NT2/D1 (cell line): ENCODE measurements at places on chromosomes 12 and 14.
A peak's percentile ranks its signal among the peaks of the same experiment; 100 is the strongest.

DNA sequence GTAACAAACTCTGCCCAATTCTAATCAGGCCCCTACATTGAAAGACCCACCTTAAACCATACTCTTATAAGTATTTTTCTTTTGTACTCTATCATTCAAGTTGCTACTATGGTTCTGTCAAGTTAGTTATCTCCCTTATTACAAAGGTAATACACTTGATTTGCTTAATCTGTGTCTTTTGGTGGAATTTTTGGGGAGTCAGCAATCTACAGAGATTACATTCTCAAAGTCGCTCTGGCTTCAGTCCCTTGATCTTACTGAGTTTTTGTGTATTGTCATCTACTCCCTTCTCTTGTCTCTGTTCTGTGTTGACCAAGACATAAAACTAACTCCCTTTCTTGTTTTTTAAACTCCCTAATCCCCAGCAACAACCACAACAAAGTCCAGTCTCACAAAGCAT lies 353.1 kb downstream of the LRIG3 start:
- DNase-seq = no peak

DNA sequence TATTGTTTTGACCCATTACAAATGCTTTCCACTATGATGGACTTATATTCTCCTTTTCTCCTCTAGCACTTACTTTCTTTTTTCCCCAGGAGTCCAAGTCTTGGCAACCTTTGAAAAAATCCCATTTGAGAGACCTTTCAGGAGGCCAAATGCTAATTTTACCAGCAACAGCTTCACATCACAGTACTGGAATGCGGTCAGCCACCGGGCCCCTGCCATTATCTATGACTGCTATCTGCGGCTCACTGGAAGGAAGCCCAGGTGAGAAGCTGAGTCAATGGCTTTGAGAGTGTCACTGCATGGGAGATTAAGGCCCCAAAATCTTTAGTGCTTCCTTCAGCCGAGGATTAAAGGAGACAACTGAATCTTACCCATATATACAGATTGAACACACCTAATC lies 64.2 kb downstream of the ERGIC2 start:
- peak; percentile 83 for DNase-seq

- DNase-seq = no peak
Measured at GRCh38 chr12:4628406-4628805, 20.4 kb downstream of the AKAP3 start.

GRCh38 chr14:68908803-68909202 lies 70.3 kb downstream of the ACTN1 start:
- no peak for DNase-seq

DNA sequence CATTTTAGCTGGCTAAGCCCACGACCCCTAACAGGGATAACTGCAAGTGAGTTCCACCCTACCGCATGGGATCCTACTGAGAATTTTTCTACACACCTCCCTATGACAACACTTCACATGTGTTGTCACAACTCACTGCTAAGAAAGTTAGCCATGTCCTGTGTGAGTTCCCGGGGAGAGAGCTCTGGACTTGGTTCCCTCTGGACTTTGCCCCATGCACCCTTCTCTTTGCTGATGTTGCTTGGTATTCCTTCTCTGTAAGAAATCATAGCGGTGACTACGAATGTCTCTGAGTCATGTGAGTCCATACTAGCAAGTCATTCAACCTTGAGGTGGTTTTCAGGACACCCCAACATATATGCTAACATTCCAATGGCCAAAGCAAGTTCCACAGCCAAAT lies 9.5 kb upstream of the CDKN3 start:
- no peak for DNase-seq

- no peak for DNase-seq
Measured at GRCh38 chr12:106433055-106433454, 75.5 kb downstream of the POLR3B start.

DNA sequence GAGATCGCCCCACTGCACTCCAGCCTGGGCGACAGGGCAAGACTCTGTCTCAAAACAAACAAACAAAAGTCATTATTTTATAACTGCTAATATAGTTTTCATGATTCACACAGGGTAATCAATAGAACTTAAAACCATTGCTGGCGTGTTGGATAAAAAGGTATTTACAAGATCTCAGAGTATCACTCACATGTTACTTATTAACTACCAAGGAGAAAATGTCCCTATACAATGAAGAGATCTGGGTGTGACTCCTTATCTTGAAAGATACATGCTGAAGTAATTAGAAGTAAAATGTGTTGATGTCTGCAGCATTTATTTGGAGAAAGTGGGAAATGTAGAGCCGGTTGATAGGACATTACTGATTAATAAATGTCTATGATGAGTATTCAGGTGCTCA lies 57.3 kb upstream of the PIK3C2G start:
- no peak for DNase-seq

DNA sequence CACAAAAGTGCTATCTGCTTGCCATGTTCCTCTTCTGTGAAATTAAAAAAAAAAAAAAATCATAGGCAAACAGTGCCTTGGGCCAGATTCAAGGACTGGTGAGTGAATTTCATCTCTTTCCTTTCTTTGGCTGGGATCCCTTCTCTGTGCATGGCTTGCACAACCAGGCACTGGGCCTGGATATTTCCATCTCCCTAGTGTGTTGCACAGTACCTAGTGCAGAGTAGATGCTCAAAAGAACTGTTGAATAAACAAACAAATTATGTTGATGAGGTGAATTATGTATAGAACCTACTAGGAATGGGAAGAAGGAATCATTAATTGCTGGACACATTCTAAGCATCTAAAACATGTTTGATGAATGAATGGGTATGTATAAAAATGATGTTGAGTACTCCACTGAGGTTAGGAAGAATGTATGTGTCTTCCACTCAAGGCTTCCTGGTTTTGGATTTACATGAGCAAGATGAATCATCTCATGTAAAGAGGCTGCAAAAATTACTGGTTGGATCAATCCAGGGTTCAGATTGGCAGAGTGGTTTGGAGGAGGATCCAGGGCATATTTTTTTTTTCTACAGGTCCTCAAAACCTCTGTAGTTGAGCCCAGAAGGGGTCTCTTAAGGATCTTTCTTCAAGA lies 93.2 kb downstream of the EMP1 start:
- no peak for DNase-seq

DNA sequence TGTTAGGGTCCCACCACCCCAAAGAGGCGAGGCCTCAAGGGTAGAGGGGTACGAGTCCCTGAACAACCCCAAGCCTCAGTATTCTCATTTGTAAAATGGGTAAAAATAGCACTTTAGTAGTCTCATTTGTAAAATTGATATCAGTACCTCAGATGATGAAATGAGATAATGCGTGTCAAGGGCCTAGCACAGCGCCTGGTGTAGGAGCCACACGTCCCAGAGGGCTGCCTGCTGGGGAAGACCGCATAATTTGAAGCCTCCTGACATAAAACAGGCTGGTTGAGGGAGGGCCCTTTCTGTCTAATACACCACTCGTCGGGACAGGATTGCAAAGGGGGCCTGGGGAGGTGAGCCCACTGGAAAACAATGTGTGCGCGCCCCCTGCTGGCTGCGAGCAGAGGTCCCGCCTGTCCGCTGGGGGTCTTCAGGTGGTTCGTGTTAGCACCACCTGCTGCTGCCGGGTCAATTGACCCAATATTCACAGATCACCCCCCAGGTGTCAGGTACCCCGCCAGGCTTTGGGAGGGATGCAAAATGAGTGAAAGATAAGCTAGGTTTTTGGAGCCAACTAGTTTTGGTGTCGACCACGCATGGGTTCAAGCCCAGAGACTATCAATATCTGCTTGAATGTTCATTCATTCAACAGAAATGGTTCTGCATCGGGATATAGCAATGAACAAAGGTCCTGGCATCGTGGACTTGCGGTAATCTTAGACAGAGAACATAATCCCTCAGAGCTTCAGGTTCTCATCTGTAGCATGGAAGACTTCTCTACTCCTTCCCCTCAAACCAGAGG lies 24.7 kb upstream of the IRF2BPL start:
- DNase-seq = no peak

DNA sequence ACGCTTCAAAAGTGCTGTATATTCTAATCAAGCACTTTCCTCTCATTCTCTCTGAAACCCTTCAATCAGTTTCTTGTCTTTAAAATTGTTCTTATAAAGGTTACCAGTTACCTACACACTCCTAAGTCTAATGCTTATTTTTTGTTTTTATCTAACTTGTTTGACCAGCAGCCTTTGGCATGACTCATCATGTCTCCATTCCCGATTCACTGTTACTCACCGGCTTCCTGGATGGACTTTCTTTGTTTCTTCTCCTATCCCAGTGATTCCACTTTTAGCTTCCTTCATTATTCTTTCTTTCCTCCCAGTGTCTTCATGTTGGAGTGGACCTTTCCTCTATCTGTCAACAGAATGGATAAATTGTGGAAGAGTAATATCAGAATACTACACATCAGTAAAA lies 368.6 kb upstream of the CCDC196 start:
- peak; percentile 22 for DNase-seq

- peak; percentile 95 for DNase-seq
Measured at GRCh38 chr12:29429999-29430715, 49.2 kb upstream of the ERGIC2 start.

DNA sequence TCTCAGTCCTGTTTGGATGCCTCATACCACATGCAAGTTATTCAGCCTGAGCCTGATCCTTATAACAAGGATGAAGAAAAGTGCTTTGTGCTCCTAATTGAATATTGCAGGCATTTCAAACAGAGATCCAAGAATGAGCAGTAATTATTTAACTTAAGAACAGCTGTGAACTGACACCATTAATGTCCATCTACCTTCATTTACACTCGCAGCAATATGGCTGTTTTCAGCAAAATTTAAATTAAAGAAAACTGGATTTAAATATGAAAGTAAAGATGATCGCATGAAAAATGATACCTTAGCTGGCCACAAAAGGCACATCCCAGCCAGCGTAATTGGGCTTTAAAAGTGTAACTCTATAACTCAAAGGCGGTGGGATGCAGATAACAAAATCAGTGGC lies 466.3 kb downstream of the GALC start:
- DNase-seq = no peak

- DNase-seq = no peak
Measured at GRCh38 chr14:87094913-87095312, 898.1 kb downstream of the GALC start.

GRCh38 chr12:57793920-57794319 lies 11.3 kb downstream of the TSFM start:
- DNase-seq = no peak

GRCh38 chr14:58774531-58774930 lies 136.8 kb downstream of the DACT1 start:
- DNase-seq = no peak

GRCh38 chr12:47270782-47271664 lies 191.3 kb upstream of the AMIGO2 start:
- DNase-seq = no peak

GRCh38 chr14:76516884-76517283 lies 140.9 kb downstream of the ESRRB start:
- DNase-seq = no peak

- no peak for DNase-seq
Measured at GRCh38 chr12:130286741-130287440, 50.8 kb upstream of the PIWIL1 start.

GRCh38 chr12:14264316-14264715 lies 101.2 kb upstream of the ATF7IP start:
- no peak for DNase-seq

DNA sequence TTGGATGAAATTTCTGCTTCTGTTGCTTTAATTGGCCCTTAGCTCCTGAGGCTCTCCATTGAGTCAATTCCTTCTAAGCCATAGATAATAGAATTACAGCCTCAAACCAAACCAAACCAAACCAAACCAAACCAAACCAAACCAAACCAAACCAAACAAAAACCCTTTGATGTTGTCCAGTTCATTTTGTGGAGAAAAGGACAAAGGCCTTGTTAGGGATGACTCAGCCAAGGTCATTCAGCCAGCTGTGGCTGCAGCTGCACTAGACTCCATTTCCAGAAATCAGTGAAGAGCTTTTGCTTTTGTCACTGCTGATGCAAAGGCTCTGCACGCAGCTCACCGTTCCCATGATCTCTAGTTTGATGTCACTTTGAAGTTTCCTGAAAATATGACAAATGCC lies 82.2 kb upstream of the RMST start:
- no peak for DNase-seq

DNA sequence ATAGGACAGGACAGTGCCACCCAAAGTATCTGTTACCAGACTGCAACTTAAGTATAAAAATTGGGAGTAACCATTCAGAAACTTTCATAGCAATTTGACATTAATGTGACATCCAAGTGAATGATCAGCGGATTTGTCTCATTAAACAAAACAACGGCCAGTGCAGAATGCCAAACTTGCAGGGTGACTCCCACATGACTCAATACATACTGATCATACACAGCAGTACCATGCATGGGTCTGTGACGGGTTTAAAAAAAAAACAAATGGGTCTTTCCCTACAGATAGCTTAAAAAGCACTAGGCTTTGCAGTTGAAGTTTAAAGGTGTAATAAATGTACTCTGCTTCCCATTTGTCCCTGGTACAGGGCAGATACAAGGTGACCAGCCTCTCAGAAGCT lies 116.6 kb downstream of the SLC35F4 start:
- no peak for DNase-seq

GRCh38 chr12:131058700-131059099 lies 105.0 kb downstream of the ADGRD1 start:
- no peak for DNase-seq

- no peak for DNase-seq
Measured at GRCh38 chr12:49527361-49528130, 11.3 kb upstream of the KCNH3 start.

GRCh38 chr12:26188641-26189040 lies 6.7 kb upstream of the SSPN start:
- DNase-seq = no peak

GRCh38 chr14:101875727-101876554 lies 88.4 kb upstream of the DYNC1H1 start:
- no peak for DNase-seq

DNA sequence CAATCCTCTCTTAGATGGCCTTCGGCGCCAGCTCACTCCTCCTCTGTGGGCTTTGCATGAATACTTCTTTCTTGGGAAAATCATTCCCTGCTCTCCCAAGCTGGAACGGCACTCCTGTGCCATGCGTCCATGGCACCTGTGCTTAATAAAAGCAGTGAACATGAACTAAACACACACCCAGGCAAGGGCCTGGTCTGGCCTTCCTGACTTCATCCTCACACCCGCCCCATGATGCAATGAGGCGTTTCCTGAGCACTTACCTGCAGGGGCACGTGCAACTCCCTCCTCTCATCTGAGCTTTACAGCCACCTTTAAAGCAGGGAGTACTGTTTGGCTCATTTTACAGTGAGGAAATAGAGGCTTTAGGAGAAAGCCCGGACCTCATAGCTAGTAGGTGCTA lies 219.8 kb downstream of the SLC41A2 start:
- DNase-seq = no peak

DNA sequence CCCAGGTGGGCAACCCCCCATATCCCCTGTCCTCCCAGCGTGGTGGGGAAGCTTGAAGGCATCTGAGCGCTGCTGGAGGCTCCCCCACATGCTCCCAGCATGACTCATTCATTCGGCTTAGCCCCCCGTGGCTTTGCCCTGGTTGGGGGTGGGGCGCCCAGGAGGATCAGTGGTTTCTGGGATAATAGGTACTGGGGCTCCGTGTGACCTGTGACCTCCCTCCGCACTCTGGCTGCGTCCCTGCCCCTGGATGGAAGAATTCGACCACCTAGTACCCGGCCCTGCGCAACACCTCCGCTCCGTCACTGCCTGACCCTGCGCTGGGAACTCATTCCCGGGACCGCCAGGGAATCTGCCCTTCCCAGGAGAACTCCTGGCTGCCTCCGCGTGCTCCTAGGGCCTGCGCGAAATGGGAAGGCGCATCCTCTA lies 120.1 kb downstream of the AACS start:
- no peak for DNase-seq

- no peak for DNase-seq
Measured at GRCh38 chr12:108722992-108723766, 8.1 kb downstream of the CORO1C start.
